ENCODE measurements at places on chromosomes 7 and 10. TPM values are rescaled to one million over a fixed set of nuclear protein-coding genes. Genes with fewer than 3 reads are reported as not detected.

DNA sequence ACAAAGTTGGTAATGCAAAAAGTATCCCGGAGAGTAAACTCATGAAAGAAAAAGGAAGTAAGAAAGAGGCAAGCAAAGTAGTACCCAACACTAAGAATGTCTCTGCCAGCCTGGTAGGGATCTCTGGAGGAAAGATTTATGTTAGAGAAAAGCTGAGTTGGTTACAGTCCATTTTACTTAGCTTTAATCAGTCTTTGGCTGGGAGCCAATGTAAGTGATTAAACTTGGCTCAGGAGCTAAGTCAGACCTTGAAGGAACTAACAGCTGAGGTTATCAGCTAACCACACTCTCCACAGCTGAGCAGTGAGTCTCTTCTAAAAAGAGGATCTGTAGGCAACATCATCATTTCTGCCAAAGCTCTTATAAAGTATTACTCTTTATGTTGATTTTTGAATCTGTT, 148.0 kb downstream of the ANKRD7 start:
- no peaks in the 10 kb centered on the region for H3K27me3 ChIP-seq
- no peaks in the 10 kb centered on the region for H3K36me3 ChIP-seq
- H3K4me3 ChIP-seq, result no peak overlapping the region
- DNase-seq, result no peak
- no peaks in the 10 kb centered on the region for H3K4me1 ChIP-seq

GRCh38 chr7:74258639-74259038, 4.4 kb upstream of the RFC2 start:
- no peak overlapping the region for H3K4me3 ChIP-seq
- no peak for DNase-seq
- H3K4me1 ChIP-seq, result peaks cover 5% of the 10 kb centered on the region

DPP6 gene
- not detected for total RNA-seq

DNA sequence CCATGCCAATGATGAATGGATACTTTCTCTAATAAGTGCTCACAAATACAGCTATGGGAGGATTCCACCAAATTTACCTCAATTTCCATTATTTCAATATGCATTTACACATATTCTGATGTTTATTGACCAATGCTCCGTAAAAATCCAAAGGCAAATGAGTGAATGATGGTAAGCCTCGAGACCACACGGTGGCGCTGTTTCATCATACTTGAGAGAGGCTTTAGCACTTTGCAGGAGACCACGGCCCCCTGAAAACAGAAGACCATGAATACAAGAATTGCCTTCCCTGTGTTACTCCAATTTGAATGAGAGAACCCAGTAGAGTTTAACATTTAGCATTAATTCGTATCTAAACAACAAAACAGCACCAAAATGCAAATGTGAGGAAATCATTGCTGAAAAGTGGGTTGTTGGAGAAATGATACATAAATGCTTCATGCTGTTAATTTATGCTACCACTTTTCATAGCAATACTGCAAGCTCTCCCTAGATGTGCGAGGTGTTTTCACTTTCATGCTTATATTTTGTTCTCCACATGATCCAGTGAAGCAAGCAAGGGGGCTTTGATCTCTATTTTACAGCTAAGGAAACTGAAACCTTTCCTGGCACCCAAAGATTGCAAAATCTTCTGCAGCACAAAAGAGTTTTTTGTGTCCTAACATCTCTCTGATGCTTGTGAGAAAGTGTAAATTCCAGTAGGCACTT, 35.4 kb downstream of the TRIL start:
- peaks cover 22% of the 10 kb centered on the region for H3K4me1 ChIP-seq
- H3K36me3 ChIP-seq, result no peaks in the 10 kb centered on the region
- H3K4me3 ChIP-seq, result no peak overlapping the region
- DNase-seq, result peak; percentile 56

IQUB gene
- total RNA-seq, result not detected

Measured in activated T-cell treated with anti-CD3 and anti-CD28 coated beads, Interleukin-2, amount 50 U/mL, for 72 hours (primary cell).